ENCODE measurements at places on chromosomes 2 and 18.

GRCh38 chr18:5097116-5097703, 99.8 kb downstream of the AKAIN1 start:
- no peak for DNase-seq

DNA sequence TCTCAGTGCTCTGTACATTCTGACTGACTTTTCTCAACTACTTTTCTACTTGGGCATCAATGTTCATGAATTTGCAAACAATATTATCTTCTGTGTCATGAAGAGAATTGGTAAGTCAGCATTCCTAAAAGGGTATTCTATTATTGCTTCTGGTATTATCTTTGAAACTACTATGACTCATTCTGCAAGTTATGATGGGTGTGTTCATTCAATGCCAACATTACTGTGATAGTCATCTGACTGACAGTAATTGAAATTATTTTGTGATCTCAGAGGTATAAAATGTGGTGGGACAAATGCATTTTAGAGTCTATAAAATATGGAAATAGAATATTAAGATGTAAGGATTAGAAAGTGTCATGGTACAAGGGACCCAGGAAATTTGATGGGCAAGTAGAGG, 736.0 kb upstream of the CELF4 start:
- DNase-seq, result no peak

GRCh38 chr18:77061281-77061945, 71.2 kb downstream of the MBP start:
- no peak for DNase-seq

- DNase-seq, result peak; percentile 13
Measured at GRCh38 chr2:72605836-72606442, 219.9 kb downstream of the EXOC6B start.

GRCh38 chr2:22377268-22377667, 1007.7 kb upstream of the KLHL29 start:
- no peak for DNase-seq

DNA sequence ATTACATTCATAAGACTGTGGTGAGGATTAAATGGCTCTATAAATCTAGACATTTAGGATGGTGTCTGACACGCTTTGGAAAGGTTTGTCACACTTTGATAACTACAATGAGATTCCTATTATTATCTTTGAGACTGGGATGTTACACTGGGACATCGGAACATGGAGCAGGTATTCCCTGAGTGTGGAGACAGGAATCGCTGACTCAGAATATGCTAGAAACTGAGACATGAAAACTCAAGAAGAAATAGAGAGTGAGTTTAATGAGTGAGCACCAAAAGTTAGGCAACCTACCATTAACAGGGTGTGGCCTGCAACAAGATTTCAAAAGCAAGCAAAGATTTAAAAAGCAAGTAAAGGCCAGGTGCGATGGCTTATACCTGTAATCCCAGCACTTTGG, 145.4 kb downstream of the TMEFF2 start:
- no peak for DNase-seq

DNA sequence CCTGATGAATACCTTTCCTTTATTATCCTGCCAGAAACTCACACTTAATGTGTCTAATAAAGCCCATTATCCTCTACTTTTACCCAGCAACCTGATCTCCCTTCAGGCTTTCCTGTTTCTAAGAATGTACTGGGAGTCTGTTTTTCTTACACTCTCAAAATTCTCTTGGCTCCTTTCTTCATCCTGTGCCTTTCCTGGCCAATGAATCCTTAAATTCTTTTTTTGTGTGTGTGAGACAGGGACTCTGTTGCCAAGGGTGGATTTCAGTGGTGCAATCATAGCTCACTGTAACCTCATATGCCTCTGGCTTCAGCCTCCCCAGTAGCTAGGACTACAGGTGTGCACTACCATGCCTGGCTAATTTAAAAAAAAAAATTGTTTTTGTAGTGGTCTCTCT, 72.7 kb downstream of the MAP2 start:
- DNase-seq, result no peak

DNA sequence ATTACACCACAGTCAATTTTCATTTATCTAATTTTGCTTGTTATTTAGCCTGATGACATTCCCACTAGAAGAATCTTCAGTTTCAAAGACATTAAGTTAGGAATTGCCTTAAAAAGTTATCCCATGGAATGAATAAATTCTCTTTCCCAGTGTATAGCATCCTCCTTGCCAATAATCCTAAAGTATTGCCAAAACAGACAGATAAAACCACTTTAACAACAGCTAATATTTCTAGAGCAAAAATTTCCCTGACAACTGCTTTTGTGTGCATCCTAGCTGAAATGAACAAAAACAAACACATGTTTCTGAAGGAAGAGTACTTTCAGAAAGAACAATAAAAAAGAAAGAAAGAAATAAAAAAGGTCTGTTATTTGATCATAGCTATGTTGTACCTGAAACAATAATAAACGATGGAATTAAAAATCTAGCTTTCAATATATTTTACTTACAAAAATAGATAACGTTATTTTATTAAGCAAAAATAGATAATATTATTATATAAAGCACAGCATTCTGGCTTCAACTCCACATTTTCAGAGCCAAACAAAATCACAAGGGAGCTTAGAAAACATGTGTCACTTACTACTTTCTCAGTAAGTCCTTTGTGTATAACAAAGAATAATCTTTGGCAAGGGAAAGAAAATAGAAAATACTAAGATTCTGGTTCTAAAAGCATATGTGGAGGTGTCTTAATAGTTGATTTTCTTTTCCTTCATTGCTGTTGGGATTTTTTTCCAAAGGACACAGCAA, 939.0 kb upstream of the CRIM1 start:
- no peak for DNase-seq

DNA sequence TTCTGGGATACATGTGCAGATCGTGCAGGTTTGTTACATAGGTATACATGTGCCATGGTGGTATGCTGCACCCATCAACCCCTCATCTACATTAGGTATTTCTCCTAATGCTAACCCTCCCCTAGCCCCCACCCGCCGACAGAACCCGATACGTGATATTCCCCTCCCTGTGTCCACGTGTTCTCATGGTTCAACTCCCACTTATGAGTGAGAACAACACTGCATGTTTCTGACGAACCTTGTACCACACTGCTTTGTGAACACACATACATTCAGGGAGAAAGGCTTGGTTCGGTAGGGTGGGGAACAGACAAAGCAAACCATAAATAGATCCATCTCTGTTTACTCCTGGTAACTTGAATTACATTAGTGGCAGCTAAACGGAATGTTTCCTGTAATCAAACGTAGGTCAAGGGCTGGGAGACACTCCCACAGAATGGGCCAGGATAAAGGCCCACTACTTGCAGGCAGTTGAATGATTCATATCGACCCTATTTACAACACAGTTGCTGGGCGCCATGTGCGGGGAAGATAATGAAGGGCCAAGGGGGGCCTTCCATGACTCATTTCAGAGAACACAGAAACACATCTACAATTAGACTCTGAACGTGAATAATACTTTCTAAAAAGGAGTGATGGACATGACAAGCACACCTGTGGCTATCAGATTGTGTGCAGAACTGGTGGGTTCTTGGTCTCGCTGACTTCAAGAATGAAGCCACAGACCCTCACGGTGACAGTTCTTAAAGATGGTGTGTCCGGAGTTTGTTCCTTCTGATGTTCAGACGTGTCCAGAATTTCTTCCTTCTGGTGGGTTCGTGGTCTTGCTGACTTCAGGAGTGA, 56.8 kb upstream of the KIDINS220 start:
- DNase-seq, result no peak

DNA sequence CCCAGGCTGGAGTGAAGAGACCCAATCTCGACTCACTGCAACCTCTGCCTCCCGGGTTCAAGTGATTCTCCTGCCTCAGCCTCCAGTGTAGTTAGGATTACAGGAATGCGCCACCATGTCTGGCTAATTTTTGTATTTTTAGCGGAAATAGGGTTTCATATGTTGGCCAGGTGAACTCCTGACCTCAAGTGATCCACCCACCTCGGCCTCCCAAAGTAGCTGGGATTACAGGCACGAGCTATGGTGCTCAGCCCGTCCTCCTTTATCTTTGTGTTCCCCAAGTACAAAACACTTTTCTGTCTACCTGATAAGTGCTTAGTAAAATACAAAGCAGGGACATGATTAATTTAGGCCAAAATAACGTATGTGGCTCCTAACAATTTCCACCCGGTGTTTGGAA, 91.2 kb upstream of the STK17B start:
- no peak for DNase-seq

GRCh38 chr18:11259469-11260150, 110.2 kb upstream of the PIEZO2 start:
- no peak for DNase-seq

DNA sequence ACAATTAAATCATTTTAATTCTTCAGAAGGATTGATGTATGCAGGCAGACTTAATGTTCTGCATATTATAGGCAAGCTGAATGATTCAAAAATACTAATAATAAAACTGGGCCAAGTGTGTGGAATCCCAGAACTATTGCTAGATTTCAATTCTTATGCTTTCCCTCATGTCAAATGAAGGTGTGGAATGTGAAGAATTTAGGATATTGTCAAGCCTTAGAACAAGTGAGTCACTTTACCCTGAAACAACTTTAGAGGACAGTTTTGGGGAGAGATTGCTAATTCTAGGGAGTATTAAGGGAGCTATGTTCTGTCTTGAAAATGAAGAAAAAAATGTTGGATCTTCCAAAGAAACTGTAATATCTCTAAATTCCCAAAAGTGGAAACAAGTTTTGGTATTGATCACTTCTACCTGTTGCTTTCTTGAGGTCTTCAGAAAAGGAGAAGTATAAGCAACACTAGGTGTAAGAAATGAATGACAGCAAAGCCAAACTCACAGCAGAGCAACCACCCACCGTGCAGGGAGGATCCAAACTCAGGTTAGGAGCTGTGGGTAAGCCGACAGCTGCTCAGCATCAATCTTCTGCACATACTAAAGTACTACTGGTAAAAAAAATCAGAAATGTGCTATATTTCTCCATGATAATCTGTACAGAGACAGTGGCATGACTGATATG, 818.1 kb downstream of the SLC4A3 start:
- DNase-seq, result no peak
